ENCODE measurements at places on chromosomes 7 and 10.

DNA sequence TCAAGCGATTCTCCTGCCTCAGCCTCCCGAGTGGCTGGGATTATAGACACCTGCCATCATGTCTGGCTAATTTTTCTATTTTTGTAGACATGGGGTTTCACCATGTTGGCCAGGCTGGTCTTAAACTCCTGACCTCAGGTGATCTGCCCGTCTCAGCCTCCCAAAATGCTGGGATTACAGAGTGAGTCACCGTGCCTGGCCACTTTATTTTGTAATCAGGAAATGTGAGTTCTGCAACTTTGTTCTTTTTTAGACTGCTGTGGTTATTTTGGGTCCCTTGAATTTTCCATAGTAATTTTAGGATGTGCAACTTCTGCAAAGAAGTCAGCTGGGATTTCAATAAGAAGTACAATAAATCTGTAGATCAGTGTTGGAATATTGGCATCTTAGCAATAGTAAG lies 96.8 kb downstream of the CYTH3 start:
- DNase-seq: no peak

DNA sequence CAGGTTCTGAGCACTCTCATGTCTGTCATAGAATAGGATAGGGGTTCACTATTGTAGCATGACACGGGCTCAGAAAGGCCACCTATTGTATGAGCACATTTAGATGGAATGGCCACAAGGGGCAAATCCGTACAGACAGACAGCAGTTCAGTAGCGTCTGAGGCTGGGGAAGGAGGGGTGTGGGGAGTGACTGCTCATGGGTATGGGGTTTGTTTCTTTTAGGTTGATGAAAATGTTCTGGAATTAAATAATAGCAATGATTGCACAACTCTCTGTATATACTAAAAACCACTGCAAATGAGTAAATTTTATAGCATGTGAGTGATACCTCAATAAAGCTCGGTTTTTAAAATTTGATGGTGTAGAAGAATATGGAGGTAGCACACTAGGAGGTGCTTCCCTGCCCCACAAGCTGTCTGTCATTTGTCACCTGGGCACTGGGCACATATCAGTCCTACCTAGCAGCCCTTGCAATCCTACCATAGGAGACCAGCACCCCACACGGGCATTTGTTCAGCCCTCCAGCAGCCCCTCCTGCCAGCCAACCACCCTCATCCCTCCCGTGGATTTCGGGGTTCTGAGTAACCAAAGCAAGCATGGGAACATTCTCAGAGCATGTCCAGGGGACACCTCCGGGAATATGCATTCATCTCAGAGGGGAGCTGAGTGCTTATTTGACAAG lies 35.2 kb downstream of the KCNMA1 start:
- no peak for DNase-seq

DNA sequence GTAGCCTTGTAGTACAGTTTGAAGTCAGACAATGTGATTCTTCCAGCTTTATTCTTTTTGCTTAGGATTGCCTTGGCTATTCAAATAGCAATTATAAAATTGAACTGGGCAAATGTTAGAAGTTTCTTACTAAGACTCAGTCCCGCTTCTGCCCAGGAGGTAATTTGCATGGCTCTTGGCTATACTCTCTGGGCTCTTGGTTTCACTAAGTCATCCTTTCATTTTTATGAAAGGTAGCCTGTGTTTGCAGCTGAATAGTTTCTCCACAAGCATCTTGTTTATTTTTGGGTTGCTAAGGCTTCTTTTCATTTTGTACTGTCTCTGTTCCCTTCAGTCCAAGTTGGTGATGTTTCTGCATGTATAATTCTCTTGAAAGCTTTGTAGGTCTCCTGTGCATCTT lies 340.6 kb downstream of the SH2D4B start:
- no peak for DNase-seq

GRCh38 chr10:14547816-14548215 lies 217.1 kb upstream of the FRMD4A start:
- DNase-seq: no peak

DNA sequence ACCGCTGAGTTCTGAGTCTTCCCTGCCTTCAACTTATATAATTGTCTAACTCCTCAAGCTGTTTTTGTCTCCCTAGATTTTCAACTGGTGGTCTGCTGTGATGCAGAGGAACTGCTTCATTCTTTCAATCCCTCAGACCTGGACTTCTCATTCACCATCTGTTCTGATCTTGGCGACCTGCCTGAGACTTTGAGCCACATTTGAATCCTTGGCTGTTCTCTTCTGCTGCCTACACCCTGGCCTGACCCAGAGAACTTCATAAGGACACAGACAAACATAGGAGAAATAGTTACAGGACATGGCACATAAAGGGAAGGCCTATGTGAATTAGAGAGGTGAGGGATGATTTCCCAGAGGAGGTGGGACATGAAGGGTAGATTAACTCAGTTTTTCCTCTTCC lies 326.7 kb downstream of the PTEN start:
- DNase-seq: no peak

DNA sequence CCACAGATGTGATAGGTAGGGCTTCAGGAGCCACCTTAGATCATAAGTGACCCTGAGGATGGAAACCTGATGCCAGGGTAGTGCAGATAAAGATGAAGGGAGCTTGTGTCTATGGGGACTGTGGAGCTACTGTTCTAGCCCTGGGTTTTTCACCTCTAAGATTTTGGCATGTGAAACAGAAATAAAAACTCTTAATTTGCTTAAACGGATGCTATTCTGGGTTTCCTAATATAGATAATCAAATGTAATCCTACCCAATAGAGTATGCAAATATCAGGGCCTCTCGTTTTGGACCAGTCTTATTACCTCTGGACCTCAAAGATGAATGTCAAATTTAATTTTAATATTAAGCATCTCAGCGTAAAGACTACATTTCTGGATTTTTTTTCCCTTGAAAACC lies 49.3 kb downstream of the ABCB4 start:
- DNase-seq: no peak

DNA sequence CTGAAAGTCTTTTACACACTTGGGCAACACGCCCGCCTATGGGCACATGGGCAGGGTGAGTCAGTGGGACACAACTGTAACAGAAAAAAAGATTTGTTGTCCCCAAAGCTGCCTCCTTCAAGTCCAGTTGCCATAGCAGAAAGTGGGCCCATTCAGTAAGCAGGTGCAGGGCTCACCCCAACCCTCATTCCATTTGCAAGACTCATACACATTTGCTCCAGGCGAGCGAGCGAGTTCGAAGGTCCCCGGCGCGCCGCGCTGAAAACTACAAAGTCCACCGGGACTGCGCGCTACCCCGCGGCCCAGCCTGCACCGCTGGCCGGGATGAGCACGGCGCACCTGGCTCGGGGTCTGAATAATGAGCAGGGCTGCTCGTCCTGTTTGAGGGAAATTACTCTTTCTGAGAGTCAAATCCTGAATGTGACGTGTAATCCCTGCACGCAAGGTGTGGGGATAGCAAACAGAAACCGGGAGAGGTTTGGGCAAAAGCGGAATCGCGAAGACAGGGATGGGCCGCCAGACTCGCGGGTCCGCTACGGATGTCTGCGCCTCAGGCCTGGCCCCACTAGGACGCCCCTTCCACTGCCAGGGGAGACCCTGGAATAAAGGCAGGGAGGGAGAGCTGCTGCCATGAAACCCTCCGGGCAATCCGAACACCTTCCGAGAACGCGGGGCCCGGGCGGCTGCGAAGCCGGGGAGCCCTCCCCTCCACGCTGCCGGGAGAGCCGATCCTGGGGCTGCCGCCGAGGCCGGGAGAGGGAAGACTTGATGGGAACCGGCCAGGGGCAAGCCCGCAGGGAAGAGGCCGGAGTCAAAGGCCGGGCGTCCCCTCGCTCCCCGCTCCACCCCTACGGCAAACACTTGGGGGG lies 982 bp downstream of the COBL start:
- no peak for DNase-seq

- DNase-seq: peak; percentile 56
Observed at GRCh38 chr10:1638889-1639419, 98.4 kb downstream of the ADARB2 start.

DNA sequence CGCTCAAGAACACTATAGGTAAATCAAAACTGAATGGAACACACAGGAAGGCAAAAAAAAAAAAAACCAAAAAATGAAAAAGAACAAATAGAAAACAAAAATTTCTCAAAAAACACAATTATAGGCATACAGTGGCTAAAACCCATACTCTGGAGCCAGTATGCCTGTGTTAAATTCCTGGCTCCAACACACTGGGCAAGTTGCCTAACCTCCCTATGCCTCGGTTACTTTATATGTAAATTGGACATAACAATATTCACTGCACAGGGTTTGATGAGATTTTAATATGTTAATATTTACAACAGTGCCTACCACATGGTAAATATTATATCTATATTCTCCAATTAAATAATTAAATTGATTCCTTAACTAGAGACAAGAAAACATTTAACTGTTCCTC lies 217.1 kb downstream of the HTR7 start:
- no peak for DNase-seq

DNA sequence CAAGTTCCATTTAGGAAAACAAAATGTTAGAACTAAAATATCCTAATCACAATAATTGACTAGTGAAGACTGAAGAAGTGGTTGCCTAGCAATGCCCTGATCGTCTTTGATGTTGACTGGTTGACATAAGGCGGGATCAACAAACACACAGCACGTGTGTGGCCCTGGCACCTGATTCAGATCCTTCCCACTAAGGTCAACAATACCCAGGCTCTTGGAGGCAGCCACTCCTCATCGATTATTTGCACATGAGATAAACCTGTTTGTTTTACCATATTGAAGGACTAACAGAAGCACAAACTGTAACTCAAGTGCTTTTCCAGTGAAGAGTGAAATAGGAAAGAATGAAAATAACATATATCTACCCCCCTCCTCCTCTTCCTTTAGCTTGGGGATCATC lies 15.6 kb downstream of the FANK1 start:
- DNase-seq: no peak

GRCh38 chr10:94035982-94036765 lies 42.4 kb downstream of the PLCE1 start:
- DNase-seq: no peak

DNA sequence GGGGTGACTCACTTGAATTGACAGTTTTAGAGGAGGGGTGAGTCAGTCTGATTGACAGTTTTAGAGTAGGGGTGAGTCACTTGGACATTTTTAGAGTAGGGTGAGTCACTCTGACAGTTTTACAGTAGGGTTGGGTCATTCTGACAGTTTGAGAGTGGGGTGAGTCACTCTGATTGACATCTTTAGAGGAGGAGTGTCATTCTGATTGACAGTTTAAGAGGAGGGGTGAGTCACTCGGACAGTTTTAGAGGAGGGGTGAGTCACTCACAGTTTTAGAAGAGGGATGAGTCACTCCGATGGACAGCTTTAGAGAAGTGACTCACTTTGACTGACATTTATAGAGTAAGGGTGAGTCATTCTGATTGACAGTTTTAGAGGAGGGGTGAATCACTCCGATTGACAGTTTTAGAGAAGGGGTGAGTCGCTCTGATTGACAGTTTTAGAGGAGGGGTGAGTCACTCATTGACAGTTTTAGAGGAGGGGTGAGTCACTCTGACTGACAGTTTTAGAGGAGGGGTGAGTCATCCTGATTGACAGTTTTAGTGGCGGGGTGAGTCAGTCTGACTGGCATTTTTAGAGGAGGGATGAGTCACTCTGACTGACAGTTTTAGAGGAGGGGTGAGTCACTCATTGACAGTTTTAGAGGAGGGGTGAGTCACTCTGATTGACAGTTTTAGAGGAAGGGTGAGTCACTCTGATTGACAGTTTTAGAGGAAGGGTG lies 595.9 kb downstream of the DNAJB6 start:
- no peak for DNase-seq

DNA sequence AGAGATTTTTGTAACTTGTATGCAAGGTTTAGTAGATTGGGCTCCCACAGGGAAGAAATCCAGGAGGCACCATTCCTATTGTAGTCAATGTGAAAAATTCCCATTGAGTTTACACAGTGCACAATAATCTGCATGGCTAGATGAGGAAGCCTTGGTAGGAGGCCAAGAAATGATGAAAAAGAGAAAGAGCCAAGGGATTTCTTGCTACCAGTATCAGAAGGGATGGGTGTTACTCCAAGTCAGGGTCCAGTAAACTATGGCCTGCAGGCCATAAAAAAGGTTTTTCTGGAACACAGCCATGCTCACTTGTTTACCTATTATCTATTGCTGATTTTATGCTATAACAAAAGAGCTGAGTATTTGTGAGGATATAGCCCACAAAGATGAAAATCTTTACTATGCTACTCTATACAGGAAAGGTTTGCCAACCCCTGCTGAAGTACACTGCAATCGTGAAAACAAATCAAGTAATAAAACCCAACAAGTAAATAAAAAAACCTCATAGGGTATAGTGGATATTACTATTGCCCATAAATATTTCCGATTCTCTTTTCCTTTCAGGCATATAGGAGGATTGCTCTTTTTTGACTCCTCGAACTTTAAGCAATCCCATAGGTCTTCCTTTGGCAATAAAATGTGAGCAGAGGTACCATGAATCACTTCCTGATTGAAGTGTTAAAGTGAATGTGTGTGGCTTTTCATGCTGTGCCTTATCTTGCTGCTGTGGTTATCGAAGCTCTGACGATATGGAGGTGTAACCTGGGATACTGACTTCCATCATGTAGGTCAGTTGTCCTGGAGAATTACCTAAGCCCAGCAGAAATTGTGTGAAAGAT lies 256.3 kb upstream of the MAGI2 start:
- DNase-seq: peak; percentile 76

DNA sequence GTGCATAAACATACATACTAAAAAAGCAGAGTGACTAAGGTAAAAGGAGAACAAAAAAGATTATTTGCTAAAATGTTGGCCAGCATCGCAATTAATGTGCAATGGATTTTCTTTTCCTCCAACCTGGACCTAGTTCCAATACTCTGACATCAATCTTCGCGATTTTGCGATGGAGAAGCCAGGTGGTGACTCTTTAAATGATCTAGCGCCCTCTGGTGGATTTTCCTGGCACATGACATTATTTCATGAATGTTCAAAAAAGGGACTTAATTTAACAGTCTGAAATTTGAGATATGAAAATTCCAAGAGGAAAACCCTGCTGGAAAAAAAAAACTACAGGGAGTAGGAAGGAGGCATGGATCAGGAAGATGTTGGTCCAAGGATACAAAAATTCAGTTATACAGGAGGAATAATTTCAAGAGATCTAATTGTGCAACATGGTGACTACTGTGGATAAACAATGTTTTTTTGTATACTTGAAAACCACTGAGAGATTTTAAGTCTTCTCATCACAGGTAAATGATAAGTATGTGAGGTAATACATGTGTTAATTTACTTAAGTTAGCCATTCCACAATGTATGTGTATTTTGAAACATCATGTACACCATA lies 4.3 kb upstream of the KCNMA1 start:
- DNase-seq: peak; percentile 70

Measured in RCC 7860 (cell line).